CD4-positive, alpha-beta T cell treated with Interferon gamma for 1 hour (primary cell): ENCODE measurements at places on chromosomes 3 and 15.
A peak's percentile ranks its signal among the peaks of the same experiment; 100 is the strongest.

DNA sequence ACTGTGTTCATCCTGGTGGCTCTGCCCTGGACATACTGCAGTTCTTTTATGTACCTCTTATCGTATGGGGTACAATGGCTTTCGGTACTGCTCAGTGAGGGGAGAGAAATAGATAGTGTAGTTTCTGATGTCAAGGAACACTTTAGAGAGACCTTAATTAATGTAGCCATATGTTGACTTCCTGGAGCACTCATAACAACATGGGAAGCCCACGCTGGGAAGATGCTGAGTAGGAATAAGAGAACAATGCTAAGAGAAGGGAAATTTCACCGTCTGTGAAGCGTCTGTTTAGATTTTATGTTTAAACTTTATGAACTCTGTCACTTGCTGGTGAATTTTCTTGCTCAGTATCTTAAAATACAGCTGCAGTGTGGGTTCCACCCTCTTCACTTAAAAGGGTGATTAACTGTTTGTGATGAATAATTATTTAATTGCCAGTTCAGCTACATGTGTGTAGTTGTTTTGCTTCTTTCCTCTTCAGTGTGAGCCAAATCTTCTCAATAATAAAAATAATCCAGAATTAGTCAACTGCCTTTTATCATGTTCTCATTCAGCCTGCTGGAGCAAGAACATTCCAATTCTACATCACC is 373.1 kb upstream of the TPRG1 start:
- no peak for DNase-seq

GRCh38 chr15:33756961-33757360 is 211.3 kb upstream of the CHRM5 start:
- DNase-seq: no peak

GRCh38 chr3:48140336-48140757 is 47.9 kb downstream of the CDC25A start:
- DNase-seq: no peak

DNA sequence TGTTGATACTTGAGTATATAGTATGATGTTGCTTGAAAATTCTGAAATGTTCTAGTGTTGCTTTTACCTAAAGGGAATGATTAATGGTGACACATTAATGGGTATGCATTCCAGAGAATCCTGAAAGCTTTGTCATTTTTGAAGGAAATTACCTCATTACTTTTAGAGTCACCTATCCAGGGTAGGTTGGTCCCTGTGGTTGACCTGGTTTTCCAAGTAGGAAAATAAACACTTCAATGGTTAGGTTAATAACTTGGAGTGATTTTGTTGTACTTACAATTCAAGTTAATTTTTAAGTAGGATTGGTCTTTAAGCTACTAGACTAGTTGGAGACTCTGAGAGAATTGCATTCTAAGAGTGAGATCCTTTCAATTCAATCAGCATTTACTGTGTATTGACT is 31.0 kb downstream of the MITF start:
- no peak for DNase-seq

GRCh38 chr3:54134713-54135112 is 12.4 kb downstream of the CACNA2D3 start:
- no peak for DNase-seq

DNA sequence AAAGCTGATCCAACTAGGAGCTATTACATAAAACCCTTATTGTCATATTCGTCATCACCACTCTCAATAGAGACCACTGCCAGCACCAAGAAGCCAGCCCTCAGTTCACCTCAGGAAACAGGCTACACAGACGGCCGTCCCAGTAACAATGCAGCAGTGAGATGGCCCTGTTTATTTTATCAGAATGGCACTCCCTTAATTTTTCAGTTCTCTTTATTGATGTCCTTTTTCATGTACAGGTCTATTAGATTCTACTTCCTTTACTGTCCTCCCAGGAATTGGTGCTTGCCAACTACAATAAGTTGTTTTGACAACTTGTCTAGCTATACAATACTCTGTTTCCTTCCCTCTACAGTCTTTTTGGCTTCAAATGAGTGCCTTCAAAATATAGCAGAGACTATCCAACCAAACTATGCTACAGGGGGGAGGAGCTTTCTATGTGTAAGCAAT is 272.5 kb downstream of the ZBTB20 start:
- DNase-seq: no peak

GRCh38 chr3:65919826-65920225 is 118.9 kb downstream of the MAGI1 start:
- DNase-seq: no peak

- no peak for DNase-seq
Measured at GRCh38 chr3:159082519-159082918, 280.7 kb downstream of the MFSD1 start.

- DNase-seq: no peak
Measured at GRCh38 chr3:152508705-152509104, 240.0 kb downstream of the MBNL1 start.

GRCh38 chr15:96737408-96737807 is 406.9 kb downstream of the NR2F2 start:
- DNase-seq: no peak

GRCh38 chr3:196232154-196232881 is 16.0 kb downstream of the SLC51A start:
- no peak for DNase-seq

- DNase-seq: no peak
Measured at GRCh38 chr3:99012051-99012450, 110.6 kb upstream of the DCBLD2 start.

- DNase-seq: no peak
Measured at GRCh38 chr15:96421178-96421601, 90.7 kb downstream of the NR2F2 start.

- DNase-seq: no peak
Measured at GRCh38 chr3:61750766-61751165, 189.4 kb downstream of the PTPRG start.

DNA sequence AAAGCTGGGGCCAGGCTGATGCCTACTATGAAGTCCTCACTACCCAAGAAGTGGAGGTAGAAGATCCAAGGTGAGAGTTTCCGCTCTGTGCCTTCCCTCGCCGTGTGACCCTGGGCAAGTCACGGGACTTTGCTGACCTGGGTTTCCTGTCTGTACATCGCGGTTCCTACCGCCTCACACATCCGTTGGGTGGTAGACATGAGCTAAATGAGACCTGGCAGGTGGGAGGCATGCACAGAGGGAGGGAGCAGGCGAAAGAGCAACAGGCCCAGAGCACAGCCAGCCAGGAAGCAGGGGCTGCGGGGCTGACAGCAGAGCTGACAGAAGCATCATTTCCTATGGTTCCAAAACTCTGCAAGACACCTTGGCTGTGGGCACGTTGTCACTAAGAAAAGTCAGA is 157.3 kb upstream of the BHLHE40 start:
- DNase-seq: peak; percentile 84

GRCh38 chr3:46449755-46450552 is 14.8 kb downstream of the LTF start:
- DNase-seq: no peak

DNA sequence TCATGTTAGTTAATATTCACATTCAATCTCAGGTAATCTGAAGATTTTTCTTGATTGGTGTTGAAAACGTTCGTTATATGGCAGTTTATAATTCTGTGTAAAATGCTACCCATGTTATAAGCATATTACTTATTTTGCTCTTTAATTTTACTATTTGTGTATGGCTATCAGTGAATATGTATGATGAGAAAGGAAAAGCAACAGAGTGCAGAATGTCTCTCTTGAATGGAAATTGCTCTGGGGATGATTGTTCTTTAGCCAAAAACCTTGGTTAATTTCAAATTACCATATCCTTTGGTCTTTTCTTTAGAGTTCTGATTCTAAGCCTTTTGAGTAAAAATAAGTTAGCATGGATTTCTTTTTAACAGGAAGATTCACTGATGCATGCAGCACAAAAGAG is 2.5 kb downstream of the SERPINI1 start:
- DNase-seq: no peak

- DNase-seq: no peak
Measured at GRCh38 chr3:162015856-162016255, 519.2 kb downstream of the OTOL1 start.

DNA sequence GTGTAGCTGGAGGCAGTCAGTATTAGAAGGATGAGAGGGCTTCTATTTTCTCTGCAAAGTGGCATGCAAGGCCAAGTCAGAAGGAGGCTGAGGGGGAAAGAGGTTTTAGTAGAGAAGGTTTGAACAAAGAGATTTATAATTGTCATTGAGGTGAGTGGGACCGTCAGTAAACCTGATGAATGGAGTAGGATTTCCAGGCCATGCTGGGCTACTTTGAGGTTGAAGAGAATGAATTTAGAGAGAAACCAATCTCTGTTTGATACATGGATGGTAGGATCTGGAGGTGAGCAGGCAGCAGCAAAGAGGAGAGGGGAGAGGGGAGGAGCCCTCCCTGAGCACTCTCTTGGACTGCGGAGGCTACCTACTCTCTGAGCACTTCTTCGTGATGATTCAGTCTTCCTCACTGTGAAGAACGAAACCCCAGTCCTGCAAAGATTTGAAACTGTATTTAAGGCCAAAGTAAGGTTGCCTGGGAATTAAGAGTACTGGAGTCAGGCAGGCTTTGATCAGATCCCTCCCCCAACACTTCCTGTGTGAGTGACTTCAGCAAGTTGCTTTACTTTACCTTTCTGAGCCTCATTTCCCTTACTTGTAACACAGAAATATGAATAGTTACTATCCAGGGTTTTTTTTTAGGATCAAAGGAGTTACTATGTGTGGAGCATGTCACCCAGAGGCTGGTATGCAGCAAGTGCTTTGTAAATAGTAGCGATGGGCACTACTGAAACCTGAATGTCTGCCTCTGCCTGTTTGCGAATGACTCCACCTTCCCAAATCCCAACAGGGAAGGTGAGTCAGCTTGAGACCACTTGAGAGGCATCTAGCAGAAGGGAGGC is 75.8 kb downstream of the RPL39L start:
- DNase-seq: no peak

DNA sequence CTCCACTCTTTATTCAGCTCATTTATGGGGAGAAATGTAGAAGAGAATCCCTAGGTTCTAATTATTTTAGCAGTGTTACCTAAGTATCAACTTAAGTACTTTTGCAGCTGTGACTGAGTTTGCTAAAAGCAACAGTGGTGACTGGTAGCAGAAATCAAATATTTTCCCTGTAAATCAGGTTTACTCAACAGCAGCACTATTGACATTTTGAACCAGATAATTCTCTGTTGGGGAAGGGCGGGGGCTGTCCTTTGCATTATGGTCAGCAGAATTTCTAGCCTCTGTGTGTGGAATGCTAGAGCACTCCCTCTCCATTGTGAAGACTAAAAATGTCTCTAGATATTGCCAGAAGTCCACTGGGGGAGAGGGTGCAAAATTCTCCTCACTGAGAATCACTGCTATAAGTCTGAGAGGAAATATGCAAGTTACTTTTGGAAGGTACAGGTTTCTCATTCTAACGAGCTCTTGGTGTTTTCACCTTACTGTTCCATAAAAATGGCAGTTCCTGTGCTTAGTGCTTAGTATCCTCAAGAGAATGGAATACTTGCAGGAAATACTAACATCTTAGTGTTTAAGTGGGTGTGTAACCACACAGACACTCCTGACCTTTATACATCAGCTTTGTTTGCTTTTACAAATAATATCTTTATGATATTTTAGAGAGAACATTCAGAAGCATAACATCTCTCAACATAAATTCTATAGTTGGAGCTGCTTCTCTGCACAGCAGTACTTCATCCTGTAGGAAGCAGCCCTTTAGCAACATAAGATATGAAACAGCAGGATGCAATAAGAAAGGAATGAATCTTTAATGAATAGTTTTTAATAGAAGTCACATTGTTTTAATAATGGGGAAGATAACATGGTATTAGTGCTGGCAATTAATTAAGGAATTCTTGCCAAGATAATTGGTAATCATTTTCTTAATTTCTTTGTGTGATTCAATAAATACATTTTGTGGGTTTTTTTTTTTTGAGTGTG is 246.5 kb upstream of the GOLIM4 start:
- no peak for DNase-seq

GRCh38 chr15:68550498-68551295 is 28.1 kb upstream of the CORO2B start:
- DNase-seq: peak; percentile 41

GRCh38 chr15:48794697-48795134 is 16.2 kb downstream of the CEP152 start:
- no peak for DNase-seq

DNA sequence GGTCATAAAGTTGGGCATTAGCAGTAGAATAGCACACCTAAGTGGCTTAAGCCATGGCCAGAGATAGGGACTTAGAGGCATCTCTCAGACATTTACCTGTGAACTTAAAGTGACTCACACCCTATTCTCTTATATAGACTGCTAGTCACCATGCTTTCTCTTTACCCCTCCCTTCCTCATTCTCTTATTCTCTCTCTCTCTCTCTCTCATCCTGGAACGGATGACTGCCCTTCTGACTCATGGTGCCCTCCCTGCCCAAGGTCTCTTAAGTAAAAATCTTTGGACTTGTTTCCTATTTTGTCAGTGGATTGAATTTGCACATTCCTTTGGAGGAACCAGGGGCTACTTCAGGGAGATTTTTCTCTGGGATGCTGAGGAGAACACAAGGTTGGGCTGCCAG is 58.8 kb downstream of the NPAP1 start:
- no peak for DNase-seq

DNA sequence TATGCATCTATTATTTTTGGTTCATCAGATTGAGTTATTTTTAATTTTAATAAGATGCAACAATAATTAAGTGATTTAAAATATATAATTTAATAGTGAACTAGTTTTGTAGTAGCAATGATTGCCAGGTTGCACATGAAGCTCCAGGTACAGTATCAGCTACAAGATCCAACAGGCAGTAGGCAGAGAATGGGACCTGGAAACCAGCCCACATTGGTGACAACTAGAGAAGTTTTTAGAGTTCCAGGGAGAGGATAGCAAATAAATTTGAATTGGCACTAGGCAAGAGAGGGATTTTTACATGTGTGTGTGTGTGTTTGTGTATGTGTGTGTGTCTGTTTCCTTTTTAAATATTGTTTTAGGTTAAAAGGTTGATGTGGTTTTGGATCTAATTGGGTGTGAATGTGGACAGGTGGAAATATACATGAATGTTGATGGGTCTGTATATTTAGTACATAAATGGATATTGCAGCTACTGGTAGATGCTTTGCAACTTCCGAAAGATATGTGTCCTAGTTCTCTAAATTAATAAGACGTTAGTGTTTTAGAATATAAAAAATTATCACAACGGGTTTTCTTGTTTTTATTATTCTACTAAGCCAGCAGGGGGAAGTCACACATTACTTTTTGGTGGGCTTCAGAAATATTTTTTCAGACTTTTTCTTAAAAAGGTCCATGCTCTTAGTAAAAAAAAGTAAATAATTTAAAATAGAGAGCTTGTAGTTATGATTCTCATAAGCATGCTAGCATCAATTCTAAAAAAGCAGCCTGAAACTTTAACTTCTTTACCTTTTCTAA is 110.1 kb upstream of the GBE1 start:
- no peak for DNase-seq

- no peak for DNase-seq
Measured at GRCh38 chr15:31494786-31495185, 168.2 kb downstream of the KLF13 start.

- DNase-seq: no peak
Measured at GRCh38 chr15:26178640-26179220, 315.6 kb upstream of the ATP10A start.

DNA sequence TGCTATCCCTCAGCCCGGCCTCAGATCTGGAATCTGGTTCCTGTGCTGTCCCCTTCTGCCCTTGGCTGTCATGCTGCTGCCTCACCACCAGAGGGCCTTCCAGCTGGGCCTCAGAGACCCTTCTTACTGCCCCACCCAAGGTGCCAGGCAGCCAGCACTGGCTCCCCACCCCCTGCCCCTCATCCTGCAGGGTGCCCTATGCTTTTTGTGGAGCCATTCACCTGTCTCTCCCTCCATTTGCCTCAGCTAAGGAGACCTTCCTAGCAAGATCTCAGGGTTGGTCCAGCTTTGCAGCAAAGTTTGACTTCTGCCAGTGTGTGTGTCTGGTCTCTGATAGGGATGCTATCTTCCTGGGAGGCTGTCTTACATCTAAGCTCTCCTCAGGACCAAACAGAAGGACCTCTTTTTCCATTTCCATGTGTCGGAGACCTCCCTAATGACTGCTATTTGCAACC is 1.9 kb upstream of the VWA5B2 start:
- DNase-seq: peak; percentile 48
